ENCODE measurements at places on chromosomes 7 and 10.

DNA sequence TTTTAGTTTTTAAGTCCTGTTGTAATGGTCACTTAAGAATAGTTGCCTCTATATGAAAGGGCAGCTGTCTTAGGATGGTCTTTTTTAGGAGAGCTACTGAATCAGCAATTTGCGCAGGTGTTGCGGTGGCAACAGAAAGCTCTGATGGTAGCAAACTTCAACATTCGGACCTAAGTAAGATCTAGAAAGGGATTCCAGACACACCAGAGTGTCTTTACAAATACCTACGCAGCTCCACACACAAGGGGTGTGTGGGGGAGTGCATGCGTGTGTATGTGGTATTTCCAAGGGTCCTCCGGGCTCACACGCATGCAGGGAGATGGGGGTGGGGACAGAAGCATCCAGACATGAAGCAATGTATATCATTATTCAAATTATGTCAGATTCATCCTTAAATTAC, 438.6 kb upstream of the MGMT start:
- no peak overlapping the region for H3K27ac ChIP-seq
- DNase-seq, result no peak
- no peaks in the 10 kb centered on the region for H3K36me3 ChIP-seq
- H3K27me3 ChIP-seq, result peaks cover 3% of the 10 kb centered on the region
- H3K4me3 ChIP-seq, result no peak overlapping the region

GRCh38 chr7:100693312-100694097, 545 bp downstream of the GIGYF1 start:
- no peak overlapping the region for H3K27ac ChIP-seq
- peaks cover 35% of the 10 kb centered on the region for H3K4me1 ChIP-seq
- H3K4me3 ChIP-seq, result peak overlapping the region; percentile 79
- H3K36me3 ChIP-seq, result peaks cover 17% of the 10 kb centered on the region
- H3K27me3 ChIP-seq, result no peaks in the 10 kb centered on the region

- no peak overlapping the region for H3K27ac ChIP-seq
- H3K4me1 ChIP-seq, result no peaks in the 10 kb centered on the region
- no peak for DNase-seq
- no peak overlapping the region for H3K4me3 ChIP-seq
- H3K36me3 ChIP-seq, result peaks cover 57% of the 10 kb centered on the region
Observed at GRCh38 chr7:47432671-47433563, 149.0 kb downstream of the TNS3 start.

- H3K36me3 ChIP-seq, result no peaks in the 10 kb centered on the region
- no peaks in the 10 kb centered on the region for H3K4me1 ChIP-seq
- H3K4me3 ChIP-seq, result no peak overlapping the region
- no peak overlapping the region for H3K27ac ChIP-seq
Observed at GRCh38 chr7:33604056-33604455, 301.3 kb upstream of the BMPER start.

GRCh38 chr10:75272896-75273295, 37.1 kb upstream of the COMTD1 start:
- DNase-seq, result no peak
- H3K36me3 ChIP-seq, result no peaks in the 10 kb centered on the region
- H3K4me1 ChIP-seq, result peaks cover 10% of the 10 kb centered on the region
- no peaks in the 10 kb centered on the region for H3K27me3 ChIP-seq
- no peak overlapping the region for H3K4me3 ChIP-seq

DNA sequence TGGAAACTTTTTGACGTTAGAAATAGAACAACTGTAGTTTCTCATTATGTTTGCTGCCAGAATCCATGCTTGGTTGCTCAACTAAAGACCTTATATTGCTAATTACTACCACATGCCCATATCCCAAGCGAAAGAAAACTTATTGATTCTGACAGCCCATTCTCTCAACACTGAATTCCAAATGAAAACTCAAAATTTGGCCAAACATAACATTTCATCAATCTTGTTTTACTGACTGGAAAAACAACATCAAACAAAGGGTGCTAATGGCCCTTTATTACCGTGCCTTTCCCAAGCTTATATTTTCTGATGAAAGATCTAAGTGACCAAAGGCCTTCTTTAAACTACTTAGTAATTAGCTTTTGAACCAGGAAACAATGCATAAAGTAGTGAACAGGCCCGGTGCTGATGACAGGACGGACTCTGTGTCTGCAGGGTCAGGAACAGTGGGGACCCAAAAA, 531.8 kb downstream of the KCNMA1 start:
- no peak for DNase-seq
- no peak overlapping the region for H3K27ac ChIP-seq

- H3K36me3 ChIP-seq, result no peaks in the 10 kb centered on the region
- DNase-seq, result peak; percentile 50
- no peak overlapping the region for H3K27ac ChIP-seq
- H3K4me1 ChIP-seq, result peaks cover 62% of the 10 kb centered on the region
- no peak overlapping the region for H3K4me3 ChIP-seq
Observed at GRCh38 chr7:77239471-77239870, 39.9 kb upstream of the FGL2 start.

- no peak for DNase-seq
- peaks cover 16% of the 10 kb centered on the region for H3K36me3 ChIP-seq
- H3K4me1 ChIP-seq, result peaks cover 3% of the 10 kb centered on the region
- no peak overlapping the region for H3K4me3 ChIP-seq
- no peak overlapping the region for H3K27ac ChIP-seq
- H3K27me3 ChIP-seq, result no peaks in the 10 kb centered on the region
Observed at GRCh38 chr10:121921238-121921931, 6.4 kb downstream of the ATE1 start.

DNA sequence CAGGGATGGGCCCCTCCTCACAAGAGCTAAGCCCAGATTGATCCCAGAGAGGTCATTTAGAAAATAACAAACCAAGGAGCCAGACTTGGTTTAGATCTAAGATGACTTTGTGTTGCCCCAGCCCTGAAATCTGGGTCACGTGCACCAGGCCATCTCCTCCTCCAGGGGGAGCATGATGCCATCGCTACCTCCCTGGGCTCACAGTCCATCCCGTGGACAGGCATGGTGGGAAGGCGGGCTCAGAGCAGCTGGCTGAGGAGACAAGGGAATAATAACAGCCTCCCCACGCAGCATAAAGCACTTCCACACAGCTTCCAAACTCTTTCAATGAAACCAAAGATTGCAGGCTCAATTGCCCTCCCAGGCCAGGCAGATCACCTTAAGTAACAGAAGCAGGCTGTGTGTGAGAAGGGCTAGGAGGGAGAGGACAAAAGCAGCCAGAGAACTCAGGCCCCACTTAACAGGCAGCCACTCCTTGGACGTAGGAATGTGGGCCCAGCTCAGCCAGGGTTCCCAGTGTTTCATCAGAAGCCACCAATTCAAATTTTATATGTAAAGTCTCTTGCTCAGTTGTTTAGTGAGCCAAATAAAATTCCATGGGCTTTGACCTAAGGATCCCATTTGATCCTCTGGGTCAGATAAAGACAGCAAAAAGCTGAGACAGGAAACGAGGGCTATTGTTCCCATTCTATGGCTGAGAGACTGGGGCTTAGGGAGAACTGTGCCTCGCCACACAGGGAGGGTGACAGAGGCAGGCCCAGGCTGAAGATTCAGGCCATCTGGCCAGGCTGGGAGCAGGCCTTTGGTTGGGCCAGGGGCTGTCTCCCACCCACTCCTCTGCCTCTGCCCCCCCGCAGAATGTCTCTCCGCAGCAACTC, 100.2 kb downstream of the COL13A1 start:
- no peaks in the 10 kb centered on the region for H3K27me3 ChIP-seq
- no peaks in the 10 kb centered on the region for H3K4me1 ChIP-seq
- H3K27ac ChIP-seq, result no peak overlapping the region
- no peak for DNase-seq

DNA sequence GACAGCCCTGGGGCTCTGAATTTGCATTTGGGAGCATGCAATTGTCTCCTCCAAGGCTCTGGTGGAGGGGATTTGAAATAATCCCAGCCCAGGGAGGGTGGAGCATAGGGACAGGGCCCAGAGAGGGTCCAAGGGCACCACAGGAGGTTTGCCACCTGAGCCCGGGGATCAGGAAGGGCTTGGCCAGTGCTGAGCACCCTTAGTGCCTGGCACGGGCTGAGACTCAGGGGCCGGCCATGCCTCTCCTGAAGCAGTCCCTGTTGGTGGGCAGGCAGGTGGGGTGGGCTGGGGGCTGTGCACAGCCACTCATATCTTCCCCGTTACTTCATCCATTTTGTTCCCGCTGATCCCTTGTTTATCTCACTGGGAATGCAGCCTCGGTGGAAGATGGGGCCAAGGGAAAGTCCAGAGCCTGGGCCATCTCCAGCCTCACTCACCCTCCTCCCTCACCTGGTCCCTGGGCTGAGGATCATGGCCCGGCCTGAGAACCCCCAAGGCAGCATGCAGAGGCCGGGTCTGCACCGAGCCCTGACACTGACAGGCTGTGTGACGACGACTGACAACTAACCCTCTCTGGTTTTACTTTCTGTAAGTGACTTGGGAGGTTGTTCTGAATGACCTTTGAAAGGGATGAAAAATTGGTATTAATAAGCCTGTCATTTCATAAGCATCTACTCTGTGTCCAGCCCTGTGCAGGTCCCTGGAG, 38.5 kb downstream of the KCTD7 start:
- no peaks in the 10 kb centered on the region for H3K4me1 ChIP-seq
- no peak overlapping the region for H3K27ac ChIP-seq
- no peak overlapping the region for H3K4me3 ChIP-seq
- no peaks in the 10 kb centered on the region for H3K36me3 ChIP-seq

- no peaks in the 10 kb centered on the region for H3K36me3 ChIP-seq
- H3K4me1 ChIP-seq, result peaks cover 26% of the 10 kb centered on the region
- H3K27ac ChIP-seq, result no peak overlapping the region
- H3K27me3 ChIP-seq, result no peaks in the 10 kb centered on the region
Observed at GRCh38 chr7:128427289-128427891, 17.6 kb upstream of the IMPDH1 start.

- H3K36me3 ChIP-seq, result no peaks in the 10 kb centered on the region
- no peak overlapping the region for H3K27ac ChIP-seq
- no peak for DNase-seq
- H3K4me3 ChIP-seq, result no peak overlapping the region
Observed at GRCh38 chr10:100738055-100738827, 7.1 kb upstream of the PAX2 start.

DNA sequence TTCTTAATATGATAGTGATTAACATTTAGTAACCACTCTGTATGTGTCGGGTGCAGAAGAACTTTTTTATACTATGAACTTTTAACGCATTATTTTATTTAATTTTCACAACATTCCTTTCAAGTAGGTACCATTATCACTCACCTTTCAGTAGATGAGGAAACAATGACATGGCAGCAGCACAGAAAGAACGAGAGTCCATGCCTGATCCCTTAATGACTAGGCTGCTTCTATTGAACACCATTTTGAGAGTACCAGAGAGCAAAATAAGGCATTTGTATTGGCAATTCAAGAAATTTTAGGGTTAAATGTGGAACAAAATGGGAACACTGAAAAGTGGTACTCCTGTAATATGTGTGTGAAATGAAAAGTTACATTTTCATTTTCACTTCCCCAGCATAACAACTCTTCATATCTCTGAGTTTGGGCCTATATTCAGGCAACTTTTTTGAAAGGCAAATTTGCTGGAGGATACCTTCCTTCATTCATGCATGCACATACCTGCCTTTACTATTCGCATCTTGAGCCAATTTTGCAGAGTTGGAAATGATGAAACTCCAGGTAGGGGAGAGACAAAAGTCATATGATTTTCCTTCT, 12.8 kb downstream of the LRRN3 start:
- H3K4me3 ChIP-seq, result no peak overlapping the region
- no peaks in the 10 kb centered on the region for H3K27me3 ChIP-seq
- peaks cover 6% of the 10 kb centered on the region for H3K4me1 ChIP-seq
- no peak for DNase-seq
- no peaks in the 10 kb centered on the region for H3K36me3 ChIP-seq

GRCh38 chr10:677750-678661, 11.5 kb downstream of the DIP2C start:
- DNase-seq, result no peak
- no peaks in the 10 kb centered on the region for H3K36me3 ChIP-seq
- H3K27me3 ChIP-seq, result no peaks in the 10 kb centered on the region
- no peak overlapping the region for H3K4me3 ChIP-seq

- H3K4me3 ChIP-seq, result no peak overlapping the region
- no peak overlapping the region for H3K27ac ChIP-seq
- H3K4me1 ChIP-seq, result no peaks in the 10 kb centered on the region
- peak; percentile 43 for DNase-seq
- no peaks in the 10 kb centered on the region for H3K27me3 ChIP-seq
Observed at GRCh38 chr7:95527033-95527775, 41.5 kb downstream of the ASB4 start.

GRCh38 chr7:98335411-98335977, 54.0 kb downstream of the BRI3 start:
- no peak for DNase-seq
- no peaks in the 10 kb centered on the region for H3K4me1 ChIP-seq
- H3K27ac ChIP-seq, result no peak overlapping the region
- no peaks in the 10 kb centered on the region for H3K36me3 ChIP-seq
- no peaks in the 10 kb centered on the region for H3K27me3 ChIP-seq

DNA sequence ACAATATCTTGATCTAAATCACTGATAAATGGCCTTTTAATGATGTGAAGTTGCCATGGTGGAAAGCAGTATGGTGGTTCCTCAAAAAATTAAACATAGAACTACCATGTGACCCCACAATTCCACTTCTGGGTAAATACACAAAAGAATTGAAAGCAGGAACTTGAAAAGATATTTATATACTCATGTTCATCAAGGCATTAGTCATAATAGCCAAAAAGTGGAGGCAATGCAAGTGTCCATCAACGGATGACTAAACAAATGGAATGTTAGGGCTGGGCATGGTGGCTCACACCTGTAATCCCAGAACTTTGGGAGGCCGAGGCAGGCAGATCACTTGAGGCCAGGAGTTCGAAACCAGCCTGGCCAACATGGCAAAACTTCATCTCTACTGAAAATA, 2.0 kb upstream of the DNAJC12 start:
- H3K36me3 ChIP-seq, result no peaks in the 10 kb centered on the region
- DNase-seq, result no peak
- H3K27ac ChIP-seq, result no peak overlapping the region
- H3K4me3 ChIP-seq, result no peak overlapping the region
- H3K4me1 ChIP-seq, result peaks cover 4% of the 10 kb centered on the region

DNA sequence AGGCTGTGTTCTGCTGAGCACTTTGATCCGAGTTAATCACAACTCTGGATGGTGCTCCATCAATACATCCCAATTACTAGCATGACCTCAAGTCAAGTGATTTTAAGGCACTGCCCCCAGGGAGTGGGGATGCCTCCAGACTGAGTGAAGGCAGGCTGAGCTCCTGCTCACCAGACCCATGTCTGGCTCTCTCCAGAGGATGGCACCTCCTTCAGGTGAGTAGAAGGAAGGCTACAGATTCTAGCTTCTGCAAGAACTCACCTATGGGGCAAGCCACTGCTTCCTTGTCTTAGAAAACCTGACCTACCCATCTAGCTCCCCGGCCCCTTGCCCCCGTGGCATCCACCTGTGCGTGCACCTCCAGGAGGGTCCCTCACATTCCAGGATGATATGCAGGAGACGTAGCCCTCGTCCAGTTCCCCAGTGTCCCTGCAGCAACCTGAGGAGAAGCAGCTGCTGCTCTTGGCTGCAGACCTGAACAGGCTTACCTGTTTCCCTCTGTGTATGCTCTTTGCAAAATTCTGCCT, 390.3 kb downstream of the GRID1 start:
- H3K4me1 ChIP-seq, result no peaks in the 10 kb centered on the region
- no peak overlapping the region for H3K27ac ChIP-seq
- DNase-seq, result no peak
